ENCODE measurements at places on chromosomes 1 and 21.

- no peak for DNase-seq
Observed at GRCh38 chr1:7768583-7768982, 2.5 kb upstream of the VAMP3 start.

GRCh38 chr1:205332015-205332791, 10.7 kb upstream of the NUAK2 start:
- no peak for DNase-seq

DNA sequence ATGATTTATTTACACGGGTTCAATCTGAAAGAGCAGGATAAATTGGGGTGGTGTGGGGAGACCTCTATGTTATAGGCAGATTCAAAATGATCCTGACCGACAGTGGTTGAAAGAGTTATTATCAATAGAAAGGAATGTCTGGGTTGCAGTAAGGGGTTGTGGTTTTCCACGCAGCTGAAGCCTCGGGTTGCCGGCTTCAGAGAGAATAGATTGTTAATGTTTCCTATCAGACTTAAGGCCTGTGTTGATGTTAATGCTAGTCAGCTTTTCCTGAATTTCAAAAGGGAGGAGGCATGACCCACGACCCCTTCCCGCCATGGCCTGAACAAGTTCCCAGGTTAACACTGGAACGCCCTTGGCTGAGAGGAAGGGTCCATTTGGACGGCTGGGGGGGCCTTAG, 2.2 kb upstream of the UBE2J2 start:
- no peak for DNase-seq

GRCh38 chr1:55622074-55622473, 406.9 kb upstream of the USP24 start:
- no peak for DNase-seq

GRCh38 chr1:153540394-153541361, at the start of gene S100A5:
Gene S100A5 (minus strand): TSS chr1:153540934. CDS start chr1:153540191, 743 bp downstream.
- no peak for DNase-seq

DNA sequence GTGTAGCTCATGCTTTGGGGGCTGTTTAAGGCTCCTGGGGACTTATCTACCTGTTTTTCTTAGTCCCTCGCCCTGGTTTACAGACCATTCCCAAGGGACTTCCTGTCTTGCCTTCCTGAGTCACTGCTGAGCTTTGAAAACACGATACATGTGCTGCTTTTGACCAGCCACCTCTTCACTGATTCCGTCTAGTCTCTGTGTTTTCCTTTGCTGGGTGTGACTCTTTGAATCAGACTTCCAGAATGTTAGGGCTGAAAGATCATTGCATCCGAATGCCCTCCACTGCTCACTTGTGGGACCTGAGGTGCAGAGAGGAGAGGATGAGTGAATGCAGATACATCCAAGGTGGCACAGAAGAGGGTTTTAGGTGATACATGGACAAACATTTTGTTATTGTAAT, 35.4 kb upstream of the CITED4 start:
- DNase-seq: no peak

- DNase-seq: no peak
Observed at GRCh38 chr1:47174656-47175020, 15.2 kb downstream of the PDZK1IP1 start.

DNA sequence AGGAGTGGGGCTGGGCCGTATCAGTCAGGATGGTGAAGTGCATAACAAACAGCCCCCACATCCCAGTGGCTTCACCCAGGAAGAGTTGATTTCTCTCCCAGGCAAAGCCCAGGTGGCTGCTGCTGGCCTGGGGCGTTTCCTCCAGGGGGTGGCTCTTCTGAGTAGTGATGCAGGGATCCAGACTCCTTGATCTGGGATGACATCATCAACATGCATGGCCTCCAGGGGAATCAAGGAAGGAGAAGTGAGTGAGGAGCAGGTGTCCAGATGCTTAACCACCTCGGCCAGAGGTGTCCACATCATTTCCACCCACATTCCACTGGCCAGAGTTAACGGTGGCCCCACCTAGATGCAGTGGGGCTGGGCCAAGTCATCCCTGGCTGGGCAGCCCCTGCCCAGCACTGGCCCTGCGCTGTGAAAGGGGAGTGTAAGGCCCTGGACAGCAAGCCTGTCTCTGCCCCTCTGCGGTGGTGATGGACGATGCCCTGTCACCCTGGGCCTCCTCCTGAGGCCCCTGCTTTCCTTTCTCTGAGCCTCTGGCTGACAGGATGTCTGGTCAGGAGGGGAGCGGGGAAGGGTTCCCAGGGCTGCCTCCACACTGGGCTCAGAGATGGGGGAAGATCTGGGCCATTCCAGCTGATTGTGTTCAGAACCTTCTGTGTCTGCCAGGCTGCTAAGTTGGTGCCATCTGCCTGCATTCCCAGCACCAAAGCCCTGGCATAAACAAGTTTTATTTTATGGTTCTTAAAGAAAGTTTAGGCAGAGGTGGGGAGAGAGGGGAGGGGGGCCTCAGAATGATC, 598.2 kb downstream of the MATN1 start:
- no peak for DNase-seq

DNA sequence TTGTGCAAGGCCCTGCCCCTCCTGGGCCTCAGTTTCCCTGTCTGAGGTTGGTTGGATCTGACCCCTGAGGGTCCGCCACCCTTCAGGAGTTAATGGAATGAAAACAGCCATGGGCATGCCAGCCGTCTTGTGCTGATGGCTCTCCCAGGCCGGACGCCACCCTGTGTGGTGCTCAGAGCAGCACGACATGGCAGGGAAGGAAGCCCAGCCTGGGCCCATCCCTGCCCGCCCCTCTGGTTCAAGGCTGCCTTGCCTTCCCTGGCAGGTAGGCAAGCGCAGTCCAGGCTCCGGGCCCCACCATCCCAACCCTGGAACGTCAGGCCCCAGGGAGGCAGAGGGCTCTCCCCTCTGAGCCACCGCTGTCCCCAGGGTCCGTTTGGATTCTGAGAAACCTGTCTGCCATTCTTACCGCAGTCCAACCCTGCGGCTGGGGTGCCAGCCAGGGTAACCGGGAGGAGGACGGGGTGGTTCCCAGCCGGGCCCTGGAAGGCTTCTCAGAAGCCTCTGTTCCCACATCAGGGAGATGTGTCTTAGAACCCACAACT, 108.5 kb upstream of the IFFO2 start:
- no peak for DNase-seq

DNA sequence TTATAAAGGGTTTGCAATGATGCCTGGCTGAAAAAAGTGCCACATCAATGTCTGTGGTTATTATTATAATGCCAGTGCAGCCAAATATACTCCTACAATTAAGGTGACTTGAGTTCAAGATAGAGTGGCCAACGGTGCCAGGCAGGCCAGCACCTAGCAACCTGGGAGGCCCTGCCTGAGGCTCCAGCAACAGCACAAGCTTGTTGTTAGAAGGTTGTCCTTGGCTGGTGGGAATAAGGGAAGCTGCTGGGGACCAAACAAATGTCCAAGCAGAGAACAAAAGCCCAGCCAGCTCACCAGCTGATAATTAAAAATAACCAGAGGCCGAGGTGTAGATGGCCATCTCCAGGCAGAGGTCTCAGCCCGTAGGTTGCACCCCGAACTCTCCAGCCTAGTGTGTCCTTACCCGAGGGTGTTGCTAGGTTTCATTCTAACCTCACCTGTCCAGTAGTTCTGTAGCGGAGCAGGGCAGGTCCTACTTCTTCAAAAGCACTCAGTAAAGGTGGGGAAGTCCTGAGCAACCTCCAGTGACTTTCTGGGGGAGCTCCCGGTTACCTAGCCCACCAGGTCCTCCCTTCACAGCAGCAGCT, 1.9 kb downstream of the TMPRSS2 start:
- DNase-seq: no peak

GRCh38 chr1:115107516-115108260, 18.4 kb upstream of the TSPAN2 start:
- DNase-seq: no peak

DNA sequence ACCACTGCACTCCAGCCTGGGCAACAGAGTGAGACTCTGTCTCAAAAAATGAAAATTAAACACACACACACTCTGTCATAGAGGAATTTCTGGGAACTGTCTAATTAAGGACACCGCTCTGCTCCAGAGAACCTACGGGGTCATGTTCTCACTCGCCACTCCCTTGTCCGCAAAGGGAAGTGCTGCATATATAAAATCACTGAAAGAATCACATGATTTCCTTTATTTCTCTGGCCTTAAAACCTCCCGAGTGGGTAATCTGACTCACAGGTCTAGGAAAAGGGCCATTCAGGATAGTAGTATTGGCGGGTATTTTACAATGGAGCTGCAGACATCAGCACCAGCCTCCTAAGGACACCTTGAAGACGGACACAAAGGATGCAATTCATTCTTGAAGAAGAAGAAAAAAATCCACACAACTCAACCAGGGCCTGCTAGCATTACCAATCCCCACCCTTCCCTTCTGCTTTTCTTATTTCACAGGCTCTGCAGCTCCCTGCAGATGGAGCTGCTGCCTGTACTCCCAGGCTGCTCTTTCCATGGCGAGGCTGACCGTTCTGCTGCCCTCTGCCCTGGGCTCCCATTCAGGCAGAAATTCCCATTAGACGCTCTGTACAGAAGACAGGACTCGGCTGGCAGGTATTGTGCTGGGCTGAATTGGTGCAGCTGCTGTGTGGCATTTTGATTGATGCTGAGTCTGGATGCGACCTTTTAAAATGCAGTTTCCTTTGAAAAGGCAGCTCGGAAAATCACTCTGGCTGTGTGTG, 53.3 kb upstream of the FAM89A start:
- peak; percentile 49 for DNase-seq

GRCh38 chr1:116904791-116905320, 4.9 kb upstream of the PTGFRN start:
- no peak for DNase-seq

DNA sequence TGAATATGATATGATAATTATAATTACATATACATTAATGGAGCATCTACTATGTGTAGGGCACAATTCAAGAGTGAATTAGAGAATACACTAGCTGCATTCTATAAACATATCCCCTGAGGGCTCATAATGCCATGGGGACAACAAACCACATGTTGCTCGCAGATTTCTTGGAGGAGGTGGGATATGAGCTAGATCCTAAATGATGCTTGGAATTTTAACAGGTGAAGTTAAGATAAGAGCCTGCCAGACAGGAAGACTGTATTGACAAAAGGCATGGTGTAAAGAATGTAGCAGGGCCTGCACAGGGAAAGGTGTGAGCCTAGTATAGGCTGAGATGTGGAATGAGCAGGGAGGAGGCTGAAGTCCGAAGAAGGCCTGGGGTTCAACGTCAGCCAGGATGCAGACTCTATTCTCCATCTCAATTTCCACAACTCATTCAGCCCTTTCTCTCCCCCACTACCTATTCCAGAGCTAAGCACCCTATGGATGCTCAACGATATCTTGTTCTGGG, 120.2 kb downstream of the ELAVL4 start:
- no peak for DNase-seq

GRCh38 chr1:82823876-82824275, 1023.1 kb downstream of the ADGRL2 start:
- no peak for DNase-seq

- no peak for DNase-seq
Observed at GRCh38 chr1:197783510-197783948, 8.2 kb upstream of the DENND1B start.

GRCh38 chr21:43927591-43928221, 62.7 kb downstream of the AGPAT3 start:
- DNase-seq: no peak

- DNase-seq: no peak
Observed at GRCh38 chr1:223430236-223430635, 37.0 kb downstream of the CCDC185 start.

- no peak for DNase-seq
Observed at GRCh38 chr1:61588736-61589672, 135.9 kb downstream of the TM2D1 start.

DNA sequence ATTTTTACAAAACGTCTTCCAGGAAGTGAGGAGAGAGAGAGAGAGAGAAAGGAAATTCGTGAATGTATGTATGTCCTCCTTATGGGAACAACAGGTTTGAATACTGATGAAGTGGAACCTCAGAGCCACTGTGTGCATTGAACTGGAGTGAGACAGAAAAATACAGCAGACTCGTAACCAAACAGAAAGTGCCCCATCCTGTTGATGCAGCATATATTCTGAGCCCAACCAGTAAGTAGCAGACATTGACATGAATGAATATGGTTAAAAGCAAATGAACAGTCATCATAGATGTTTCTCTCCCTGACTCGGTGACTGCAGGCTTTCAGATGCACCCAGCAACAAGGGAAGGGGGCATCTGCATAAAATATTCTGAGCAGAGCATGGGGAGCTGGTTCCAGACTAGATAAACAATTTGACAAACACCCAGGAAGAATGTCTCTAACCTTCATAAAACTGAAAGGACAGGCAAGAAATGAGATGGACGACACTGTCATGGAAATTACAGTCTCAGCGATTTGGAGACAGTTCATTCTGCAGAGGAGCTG, 471.0 kb upstream of the PBX1 start:
- no peak for DNase-seq

GRCh38 chr1:157092831-157093230, 6.8 kb downstream of the ETV3L start:
- no peak for DNase-seq

- DNase-seq: no peak
Observed at GRCh38 chr21:46148106-46148505, 7.3 kb downstream of the FTCD start.

DNA sequence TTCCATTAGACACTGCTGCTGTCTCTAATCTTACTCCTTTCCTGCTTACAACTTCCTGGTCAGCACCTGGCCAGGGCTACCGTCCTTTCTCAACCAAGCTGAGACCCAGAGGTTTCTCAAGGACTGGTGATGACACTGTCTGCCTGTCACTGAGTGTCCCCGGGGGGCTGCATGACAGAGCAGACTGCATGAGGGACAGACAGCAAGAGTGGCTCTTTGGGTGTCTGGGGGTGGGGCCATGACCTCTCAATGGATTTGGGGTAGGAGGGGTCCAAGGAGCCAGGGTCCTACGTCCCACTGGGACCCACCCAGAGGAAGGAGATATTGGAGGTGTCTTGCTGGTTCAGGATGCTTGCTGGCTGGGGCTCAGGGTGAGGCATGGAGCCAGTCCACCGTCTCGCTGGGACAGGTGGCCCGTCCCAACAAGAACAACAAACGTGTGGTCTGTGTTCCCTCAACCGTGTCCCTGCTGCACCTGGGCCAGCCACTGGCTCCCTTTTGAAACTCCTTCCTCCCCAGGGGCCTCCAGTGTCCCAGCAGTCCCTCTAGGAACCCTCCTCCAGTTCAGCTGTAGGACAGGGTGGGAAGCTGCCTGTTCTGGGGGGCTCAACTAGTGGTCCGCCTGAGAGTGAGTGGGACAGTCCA, 344.6 kb upstream of the AJAP1 start:
- no peak for DNase-seq

DNA sequence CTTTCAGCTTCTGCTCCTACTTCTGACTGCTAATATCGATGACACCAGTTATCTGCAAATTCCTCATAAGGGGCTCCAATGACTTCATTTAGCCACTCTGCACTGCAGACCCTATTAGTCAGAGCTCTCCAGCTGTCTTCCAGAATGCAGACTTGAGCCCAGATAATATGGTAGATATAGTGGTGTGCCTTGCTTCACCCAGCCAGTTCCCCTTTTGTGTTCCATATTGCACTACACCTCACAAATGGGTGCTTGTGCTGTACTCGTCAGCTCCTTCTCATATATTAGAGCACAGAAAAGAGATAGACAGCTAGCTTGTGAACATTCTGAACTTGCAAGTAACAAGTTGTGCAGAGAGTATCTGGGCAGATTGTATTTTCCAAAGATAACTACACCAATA, 23.7 kb upstream of the COG2 start:
- no peak for DNase-seq

- DNase-seq: no peak
Observed at GRCh38 chr1:8883491-8883890, 5.0 kb upstream of the ENO1 start.
